ENCODE measurements at places on chromosomes 2 and 18.

DNA sequence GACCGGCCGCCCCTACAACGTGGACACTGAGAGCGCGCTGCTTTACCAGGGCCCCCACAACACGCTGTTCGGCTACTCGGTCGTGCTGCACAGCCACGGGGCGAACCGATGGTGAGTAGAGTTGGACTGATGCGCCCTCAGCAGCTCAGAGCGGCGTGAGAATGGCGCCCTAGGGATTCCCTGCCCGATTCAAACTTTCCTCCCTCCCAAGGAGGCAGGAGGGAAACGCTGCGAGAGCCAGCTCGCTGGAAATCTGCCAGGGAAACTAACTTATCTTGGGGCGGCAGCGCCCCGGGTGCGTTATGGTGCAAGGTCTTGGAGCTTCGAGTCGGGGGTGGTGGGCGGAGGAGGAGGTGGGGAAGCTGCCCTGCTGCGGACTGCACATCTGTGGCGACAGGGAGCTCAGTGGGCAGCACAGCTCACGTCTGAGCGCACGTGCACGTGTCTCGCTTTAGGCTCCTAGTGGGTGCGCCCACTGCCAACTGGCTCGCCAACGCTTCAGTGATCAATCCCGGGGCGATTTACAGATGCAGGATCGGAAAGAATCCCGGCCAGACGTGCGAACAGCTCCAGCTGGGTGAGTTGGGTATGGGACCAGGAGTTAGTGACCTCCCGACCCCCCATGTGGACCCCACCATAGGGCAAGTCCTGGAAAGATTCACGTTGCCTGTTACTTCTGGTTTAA, 697 bp downstream of the ITGA4 start:
- DNase-seq = no peak

- DNase-seq = no peak
Observed at GRCh38 chr2:85540133-85540648, 1.2 kb downstream of the MAT2A start.

- peak; percentile 1 for DNase-seq
Observed at GRCh38 chr2:14903709-14904374, 271.3 kb downstream of the LRATD1 start.

- no peak for DNase-seq
Observed at GRCh38 chr2:50773211-50773932, 258.6 kb downstream of the NRXN1 start.

DNA sequence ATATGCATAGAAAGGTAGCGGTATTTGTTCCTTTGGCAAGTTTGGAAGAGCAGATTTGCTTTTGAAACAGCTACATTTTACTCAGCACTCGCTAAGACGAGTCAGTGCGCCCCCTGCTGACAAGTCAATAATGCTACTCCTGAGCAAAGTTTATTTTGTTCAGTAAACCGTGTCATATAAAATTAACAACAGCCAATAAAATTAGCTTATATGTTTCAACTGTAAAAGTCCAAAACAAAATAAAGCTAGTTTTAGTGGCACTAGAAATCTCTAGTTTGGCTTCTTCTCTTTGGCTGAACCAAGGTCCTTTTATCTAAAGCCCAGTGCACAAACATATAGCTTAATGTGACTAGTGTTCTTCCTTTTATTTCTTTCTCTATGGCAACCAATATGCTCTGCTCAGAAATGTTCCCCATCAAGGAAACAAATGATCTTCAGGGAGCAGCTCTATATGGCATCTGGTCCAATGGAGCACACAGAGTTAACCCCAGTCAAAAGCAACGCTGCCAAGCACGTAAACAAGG, 4.2 kb upstream of the POU3F3 start:
- no peak for DNase-seq

GRCh38 chr2:148666555-148666954, 22.0 kb downstream of the EPC2 start:
- no peak for DNase-seq

GRCh38 chr2:167843657-167844056, 403.7 kb downstream of the STK39 start:
- DNase-seq = no peak

- DNase-seq = no peak
Observed at GRCh38 chr2:192166946-192167345, 27.8 kb downstream of the TMEFF2 start.

DNA sequence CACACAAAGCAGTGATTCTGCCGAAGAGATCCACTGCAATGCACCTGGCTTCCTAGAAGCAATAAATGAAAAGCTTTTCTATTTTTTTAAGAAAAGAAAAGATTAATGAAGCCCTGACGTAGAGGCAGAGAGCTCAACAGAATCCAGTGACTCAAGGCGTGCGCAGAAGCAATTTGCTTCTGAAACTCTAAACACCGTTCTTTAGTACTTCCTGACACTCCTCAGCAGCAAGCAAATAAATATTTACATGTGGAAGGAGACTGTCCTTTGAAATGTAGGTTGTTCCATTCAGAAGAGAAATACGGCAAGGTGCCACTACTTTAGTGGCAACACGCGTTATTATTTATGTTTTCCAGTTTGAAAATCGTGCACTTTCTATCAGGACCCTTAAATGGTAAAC, 126.2 kb upstream of the ZNF516 start:
- DNase-seq = no peak

DNA sequence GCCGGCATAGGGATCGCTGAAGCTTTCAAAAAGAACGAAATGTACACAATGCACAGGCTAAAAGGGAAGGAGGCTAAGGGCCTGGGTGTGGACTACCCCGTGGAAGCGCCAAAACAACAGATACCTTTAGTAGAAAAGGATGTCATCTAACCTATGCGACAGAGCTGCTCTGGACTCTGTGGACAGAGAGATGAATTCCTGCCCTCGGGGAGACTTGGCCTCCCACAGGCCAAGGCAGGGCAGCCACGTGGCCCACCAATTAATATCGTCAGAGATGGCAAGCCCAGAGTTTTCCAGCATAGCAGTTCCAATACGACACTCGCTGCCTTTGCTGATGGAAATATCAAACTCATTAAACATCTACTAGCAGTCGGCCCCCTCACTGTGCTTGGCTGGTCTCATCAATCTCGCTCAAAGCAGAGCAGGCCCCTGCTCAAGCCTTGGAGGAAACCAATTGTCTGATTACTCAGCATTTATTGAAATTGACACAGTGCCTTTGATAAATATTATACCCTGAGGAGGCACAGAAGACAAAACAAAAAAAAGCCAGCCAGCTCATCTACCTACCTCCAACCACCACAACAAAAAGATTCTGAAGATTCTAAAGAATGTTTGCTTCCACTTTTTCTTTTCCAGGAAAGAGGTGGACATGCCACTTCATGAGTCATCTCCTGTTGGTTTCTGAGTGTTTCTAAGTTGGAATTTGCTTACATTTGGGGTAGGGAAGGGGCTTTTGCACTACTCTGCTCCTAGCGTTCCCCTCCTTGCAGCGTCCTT, 79.0 kb upstream of the ACAA2 start:
- DNase-seq = no peak

All from stimulated activated CD8-positive, alpha-beta memory T cell treated with anti-CD3 and anti-CD28 coated beads, Interleukin-4, amount 100 ng/mL, for 1 hour (primary cell).